ENCODE measurements at places on chromosomes 2 and 18. TPM values are rescaled to one million over a fixed set of nuclear protein-coding genes. Genes with fewer than 3 reads are reported as not detected.

The IKZF2 gene
- 13.4 TPM for total RNA-seq

- no peak for DNase-seq
Observed at GRCh38 chr18:27298214-27298804, 113.2 kb upstream of the CHST9 start.

The CCDC121 gene
- total RNA-seq, result 0.73 TPM

DNA sequence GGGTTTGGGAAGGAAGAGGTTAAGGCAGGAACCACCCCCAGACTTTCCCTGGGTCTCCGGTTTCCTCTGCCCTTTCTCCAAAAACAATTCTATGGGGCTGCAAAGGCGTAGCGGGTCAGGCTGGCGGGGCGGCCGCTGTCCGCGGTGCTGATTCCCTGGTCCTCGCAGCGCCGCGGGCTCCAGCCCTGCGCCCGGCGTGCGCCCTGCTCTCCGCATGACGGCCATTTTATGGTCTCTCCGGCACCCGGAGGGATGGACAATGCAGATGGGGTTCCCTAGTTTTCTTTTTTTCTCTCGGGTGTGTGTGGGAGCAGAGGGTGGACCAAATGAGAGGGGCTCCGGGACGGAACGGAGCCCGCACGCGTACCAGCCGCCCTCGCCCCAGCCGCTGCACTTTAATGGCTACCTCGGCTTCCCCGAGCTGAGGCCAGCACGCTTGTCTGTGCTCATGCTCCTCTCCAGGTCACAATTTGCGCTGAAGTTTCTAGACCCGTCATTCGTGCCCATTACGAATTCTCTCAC is 1.6 kb downstream of the ST8SIA3 start:
- DNase-seq, result no peak

DNA sequence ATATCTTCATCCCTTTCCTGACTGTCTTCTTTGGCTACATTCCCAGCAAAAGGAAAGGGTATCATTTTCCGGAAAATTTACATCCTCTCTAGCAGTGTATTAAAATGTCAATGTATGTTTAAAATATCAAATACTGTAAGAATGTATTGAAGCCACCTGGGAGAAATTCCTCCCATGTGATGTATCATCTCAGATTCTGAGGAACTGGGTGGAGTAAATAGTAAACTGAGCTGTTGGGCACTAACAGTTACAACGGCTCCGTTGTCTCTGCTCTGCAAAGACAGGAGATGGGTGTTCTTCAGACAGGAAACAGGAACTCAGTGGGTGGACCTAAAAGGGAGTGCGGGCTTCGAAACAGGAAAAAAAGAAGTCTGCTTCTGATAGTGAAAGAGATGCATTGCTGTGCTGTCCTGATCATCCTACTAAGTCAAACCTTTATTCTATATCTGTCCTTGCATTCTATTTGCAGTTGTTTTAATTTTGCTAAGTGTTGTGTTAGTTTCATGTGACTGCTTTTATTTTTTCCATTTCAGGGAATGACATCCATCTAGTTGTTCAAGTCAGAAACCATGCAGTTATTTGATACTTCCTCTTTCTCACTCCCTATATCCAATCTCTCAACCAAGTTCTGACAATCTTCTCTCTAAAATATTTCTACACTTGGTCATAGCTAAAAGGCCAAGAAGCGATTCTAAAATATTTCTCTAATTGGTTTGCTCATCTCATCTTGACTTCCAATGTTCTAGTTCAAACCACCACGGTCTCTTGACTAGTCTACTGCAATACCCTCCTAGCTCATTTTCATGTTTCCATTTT is 19.4 kb downstream of the DOK1 start:
- peak; percentile 45 for DNase-seq

The MAP3K19 gene
- total RNA-seq, result not detected

The ATG16L1 gene
- total RNA-seq, result 35.5 TPM

The MOGAT1 gene
- total RNA-seq, result 0.18 TPM

- no peak for DNase-seq
Observed at GRCh38 chr18:73778032-73778359, 369.6 kb downstream of the FBXO15 start.

The TLX2 gene
- total RNA-seq, result 0.82 TPM

The NT5DC4 gene
- total RNA-seq, result not detected

The CYP26B1 gene
- not detected for total RNA-seq

The IGFBP5 gene
- not detected for total RNA-seq

- DNase-seq, result no peak
Observed at GRCh38 chr2:230346921-230347533, 20.0 kb downstream of the SP140L start.

GRCh38 chr2:216540920-216541319 is 42.3 kb downstream of the RPL37A start:
- no peak for DNase-seq

The LRP1B gene
- not detected for total RNA-seq

- no peak for DNase-seq
Observed at GRCh38 chr2:200443376-200443775, 66.5 kb downstream of the KCTD18 start.

Measured in activated T-helper 2 cell treated with anti-CD3 and anti-CD28 coated beads, Interferon-gamma antibody, Interleukin-2, Interleukin-4, amounts not matched to agents 10 μg/mL and 5 μg/mL and 100 μg/mL, durations not matched to agents 14 hours and 24 hours and 36 hours (primary cell).